ENCODE measurements at places on chromosomes 1 and 21.

GRCh38 chr1:25079048-25079447, 149.0 kb upstream of the RUNX3 start:
- DNase-seq, result no peak

GRCh38 chr1:82565146-82565545, 764.4 kb downstream of the ADGRL2 start:
- no peak for DNase-seq

GRCh38 chr1:174954073-174954460, 45.7 kb upstream of the CACYBP start:
- no peak for DNase-seq

GRCh38 chr21:41322496-41323382, 6.1 kb downstream of the FAM3B start:
- DNase-seq, result no peak

- DNase-seq, result no peak
These were observed 9.2 kb upstream of the PLA2G4A start for GRCh38 chr1:186819563-186819962.

DNA sequence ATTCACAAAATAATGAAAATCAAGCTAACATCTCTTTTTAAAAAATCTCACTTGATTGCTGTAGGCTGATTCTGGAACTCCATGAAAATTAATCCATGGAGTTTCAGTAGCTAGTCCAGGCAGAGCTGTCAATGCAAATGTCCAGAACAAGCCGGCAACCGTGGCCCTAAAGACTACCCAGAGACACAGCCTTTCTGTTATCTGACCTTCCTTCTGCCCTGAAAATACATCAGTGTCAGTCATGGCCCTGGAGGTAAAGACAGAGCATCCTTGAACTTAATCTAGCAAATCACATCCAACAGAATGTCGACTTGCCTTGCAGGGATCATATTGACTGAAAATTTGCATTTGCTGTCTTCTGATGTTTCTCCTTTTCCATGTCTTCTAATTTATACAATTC, 887.4 kb upstream of the B3GALT2 start:
- DNase-seq, result no peak
